ENCODE measurements at places on chromosomes 5 and 9.

DNA sequence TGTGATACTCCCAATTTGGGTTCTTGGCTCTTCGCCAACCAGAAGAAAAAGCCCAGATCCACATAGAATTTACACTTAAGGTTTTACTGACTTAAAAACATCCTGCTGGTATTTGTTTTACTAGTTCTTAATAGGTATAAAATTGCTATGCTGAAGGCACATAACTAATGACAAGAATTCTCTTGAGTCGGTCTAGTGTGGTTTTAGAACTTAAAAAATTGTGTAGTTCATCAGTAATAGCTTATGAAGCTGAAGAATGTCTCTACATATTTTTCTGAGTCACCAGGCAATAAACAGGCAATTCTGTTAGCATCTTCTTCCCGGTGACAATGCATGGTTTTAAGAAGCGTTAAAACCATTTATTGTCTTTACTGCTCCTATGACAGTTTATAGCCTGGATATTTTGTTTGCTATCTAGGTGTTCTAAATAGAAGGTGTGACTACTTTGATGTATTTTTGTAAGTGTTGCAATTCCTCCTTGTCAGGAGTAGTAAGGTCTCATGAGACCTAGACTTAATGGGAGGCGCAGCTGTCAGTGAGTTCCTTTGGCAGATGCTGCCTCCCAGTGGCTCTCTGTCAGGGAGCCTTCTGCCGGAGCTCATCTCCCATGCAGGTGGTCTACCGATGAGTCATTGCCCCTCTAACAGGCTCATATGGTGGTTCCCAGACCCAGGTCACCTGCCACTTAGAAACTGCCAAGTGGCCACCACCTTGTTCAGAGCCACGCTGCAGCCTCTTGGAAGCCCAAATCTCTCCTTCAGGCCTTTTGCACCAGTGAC is 173.8 kb downstream of the MAST4 start:
- no peak for DNase-seq

- DNase-seq, result no peak
These were observed 1412.1 kb downstream of the EFNA5 start for GRCh38 chr5:106258591-106259125.

GRCh38 chr9:91111876-91112275 is 249.8 kb downstream of the AUH start:
- DNase-seq, result no peak

GRCh38 chr5:123294544-123294943 is 128.7 kb downstream of the CEP120 start:
- DNase-seq, result no peak

DNA sequence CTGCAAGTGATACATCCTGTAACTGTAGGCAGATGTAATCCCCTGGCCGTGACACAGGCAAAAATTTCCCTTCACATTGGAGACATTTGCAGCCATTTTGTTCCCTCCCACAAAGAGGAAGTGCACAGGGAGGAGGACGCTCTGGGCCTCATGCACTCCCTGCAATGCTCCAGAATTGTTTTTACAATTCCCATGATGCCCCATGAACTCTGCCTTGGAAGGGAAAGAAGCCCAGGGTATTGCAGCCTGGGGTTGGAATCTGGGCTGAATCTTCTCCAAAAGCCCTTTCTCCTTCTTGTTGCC is 491.7 kb downstream of the CCDC171 start:
- no peak for DNase-seq

DNA sequence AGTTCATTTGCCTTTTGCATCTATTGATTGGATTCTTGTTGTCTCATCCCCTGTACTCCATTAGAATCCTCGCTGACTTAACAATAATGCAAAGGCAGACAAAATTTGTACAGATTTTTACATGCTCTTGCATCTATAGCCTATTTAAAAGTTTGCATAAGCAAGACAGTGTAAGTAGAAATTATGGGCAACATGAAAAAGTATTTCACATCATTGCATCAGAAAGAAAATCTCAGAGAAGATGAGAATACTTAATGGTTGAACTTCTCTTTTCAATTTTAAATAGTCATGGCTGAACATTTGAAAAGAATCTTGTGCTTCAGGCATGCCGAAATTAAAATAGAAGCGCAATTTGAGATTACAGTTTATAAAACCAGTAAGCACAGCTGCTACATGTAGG is 226.4 kb downstream of the EFNA5 start:
- no peak for DNase-seq

DNA sequence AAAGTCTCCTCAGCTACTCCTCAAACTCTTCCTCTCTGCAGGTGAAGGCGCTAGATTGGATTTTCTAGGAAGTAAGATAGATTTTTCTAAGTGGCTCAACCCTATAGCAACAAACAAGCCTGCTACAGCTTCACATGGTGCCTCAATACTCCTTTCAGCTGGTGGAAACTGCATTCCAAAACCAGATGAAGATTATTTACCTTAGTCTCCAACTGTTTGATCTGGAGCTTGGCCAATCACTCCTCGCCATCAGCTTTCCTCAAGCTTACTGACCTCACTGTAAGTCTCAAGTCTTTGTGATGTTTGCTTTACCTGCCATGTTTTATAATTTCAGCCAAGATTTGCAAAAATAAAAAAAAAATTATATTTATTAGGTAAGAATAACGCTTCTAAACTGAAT is 622.4 kb downstream of the CHSY3 start:
- no peak for DNase-seq

DNA sequence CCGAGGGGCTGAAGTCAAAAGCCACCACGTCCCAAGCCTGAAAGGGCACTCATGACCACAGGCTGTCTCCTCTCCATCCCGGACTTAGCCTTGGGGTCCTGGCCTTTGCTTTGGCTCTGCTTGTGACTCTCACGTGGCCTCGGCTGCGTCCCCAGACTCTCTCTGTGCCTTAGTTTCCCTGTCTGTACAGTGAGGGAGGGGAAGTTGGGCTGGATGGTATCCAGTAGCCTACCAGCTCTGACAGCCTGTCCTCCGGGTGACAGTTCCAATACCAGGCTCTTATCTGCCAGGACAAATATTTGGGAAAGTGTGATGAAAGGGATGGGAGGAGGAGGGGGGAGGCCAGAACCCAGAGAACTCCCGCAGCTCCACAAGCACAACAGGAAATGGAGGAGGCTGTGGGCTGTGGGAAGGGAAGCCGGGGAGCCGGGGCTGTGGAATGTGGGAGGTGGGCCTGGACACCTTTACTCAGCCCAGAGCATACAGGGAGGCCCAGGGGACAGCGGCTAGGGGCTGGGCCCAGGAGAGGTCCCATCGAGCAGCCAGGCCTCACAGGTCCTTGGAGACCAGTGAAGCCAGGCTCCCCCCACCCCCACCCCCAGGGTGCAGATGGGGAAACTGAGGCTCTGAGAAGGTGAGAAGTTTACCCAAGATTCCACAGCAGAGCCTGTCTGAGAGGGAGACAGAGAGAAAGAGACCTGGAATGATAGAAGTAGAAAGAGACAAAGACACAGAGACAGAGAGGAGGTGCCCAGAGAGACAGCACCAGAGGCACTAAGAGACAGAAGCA is 18.3 kb downstream of the PDGFRB start:
- no peak for DNase-seq

DNA sequence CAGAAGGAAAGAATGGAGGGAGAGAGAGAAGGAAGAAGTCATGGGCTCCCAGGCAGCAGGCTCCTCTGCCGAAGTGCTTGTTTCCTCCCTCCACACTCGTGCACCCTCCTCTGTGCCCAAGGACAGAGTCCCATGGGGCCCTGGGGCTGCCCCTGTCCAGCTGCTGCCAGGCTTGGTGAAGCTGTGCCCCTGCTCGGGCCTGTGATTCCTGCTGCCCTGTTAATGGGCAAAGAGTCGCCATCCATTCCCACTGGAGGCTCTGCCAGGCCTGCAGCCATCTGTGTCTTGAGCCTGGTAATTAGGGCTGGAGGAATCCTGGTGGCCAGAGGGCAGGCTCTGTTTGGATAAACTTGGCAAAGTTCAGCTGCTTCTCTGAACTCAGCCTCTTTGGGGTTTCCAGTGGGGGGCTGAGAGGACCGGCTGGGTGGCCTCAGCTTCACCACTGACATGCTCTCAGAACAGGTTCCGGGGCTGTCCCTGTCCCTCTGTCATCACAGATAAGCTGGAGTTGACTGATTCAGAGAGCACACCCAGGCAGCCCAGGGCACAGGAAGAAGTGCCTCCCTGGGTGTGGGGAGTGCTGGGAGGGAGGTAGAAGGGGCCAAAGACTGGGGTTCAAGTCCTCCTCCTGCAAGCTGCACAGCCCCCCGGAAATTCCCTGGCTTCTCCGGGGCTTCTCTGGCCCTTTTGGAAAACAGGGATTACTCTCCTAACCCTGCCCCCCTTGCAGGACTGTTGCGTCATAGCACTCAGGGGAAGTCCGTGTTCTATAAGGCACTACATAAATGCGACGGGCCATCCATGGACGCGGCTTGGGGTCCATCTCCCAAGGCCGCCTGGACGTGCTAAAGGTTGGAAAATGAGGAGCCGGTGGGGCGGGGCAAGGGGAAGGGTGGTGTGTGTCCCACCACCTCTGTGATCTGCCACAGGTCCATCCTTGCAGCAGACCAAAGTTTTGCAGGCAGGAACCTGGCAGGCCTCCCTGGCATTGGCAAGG is 154.8 kb downstream of the PAX5 start:
- no peak for DNase-seq

- DNase-seq, result no peak
These were observed 37.1 kb upstream of the PPARGC1B start for GRCh38 chr5:149693021-149693420.

DNA sequence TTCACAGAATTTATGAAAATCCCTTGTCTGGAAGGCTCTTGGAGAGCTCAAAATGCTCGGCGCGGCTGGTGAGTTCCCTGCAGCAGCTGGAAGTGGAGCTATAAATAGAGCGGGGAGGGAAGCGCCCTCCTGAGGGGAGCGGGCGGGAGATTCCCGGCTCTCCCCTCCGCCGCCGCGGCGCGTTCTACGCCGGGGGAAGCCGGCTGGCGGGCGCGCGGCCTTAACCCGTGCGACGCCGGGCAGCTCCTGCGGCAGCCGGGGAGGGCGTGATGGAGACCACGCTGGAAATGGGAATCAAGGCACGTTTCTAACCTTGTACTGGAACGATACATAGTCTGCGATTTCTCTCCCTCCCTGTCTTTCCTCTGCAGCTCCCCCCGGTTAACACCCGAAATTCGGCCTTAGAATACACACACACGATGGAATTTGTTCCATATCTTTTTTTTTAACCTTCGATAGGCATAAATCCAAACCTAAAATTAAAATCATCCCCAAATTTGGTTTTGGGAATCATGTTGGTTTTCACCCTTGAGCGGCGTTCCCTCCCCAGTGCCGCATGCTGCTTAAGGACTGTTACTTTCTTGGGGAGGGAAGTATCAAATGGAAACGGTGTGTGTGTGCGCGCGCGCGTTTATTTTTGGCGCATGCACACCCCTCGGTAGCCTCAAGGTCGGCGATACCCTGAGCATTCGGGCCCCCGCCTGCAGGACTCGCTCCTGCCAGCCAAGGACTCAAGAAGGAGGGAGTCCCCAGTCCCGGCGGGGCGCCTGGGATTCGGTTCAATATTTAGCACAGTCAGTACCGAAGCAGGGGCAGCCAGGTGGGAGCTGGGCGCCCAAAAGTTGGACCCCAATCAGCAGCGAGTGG is 306.3 kb upstream of the KCNN2 start:
- DNase-seq, result no peak

DNA sequence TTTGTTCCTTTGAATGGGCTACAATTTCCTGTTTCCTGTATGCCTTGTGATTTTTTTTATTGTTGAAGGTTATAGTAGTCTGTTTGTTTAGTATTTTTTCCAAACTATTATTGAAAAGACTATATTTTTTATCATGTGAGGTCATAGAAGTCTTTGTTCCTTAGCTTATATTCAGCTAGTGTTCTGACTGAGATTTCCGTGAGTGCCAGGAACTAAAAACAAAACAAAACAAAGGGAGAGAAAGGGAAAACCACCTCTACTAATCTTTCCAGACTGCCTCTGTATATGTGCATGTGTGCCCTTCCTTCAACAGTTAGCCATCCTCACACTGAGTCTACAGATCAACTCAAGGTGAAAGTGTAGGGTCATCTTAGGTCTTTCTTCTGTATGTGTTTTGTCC is 79.0 kb downstream of the OSTF1 start:
- DNase-seq, result no peak

DNA sequence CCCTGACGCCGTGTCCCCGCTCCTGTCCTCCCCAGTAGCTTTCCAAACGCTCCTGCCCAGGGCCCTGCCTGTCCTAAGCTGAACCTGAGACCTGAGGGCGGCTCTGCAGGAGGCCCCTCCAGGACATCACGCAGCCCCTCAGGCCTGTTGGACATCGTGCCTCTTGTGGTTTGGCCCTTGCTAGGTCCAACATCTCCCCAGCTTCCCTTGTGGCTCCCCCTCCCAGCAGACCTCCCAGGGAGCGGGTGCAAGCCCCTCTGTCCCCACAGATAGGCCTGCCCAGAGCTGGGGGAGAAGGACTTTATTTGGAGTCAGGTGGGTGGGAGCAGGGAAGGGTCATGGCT is 4.1 kb downstream of the OBP2B start:
- DNase-seq, result no peak

- no peak for DNase-seq
These were observed 41.1 kb downstream of the FGF1 start for GRCh38 chr5:142644640-142645361.

- DNase-seq, result no peak
These were observed 16.7 kb downstream of the S100Z start for GRCh38 chr5:76866503-76866902.

- no peak for DNase-seq
These were observed 13.3 kb downstream of the SPATA9 start for GRCh38 chr5:95669540-95669939.

- no peak for DNase-seq
These were observed 512.6 kb downstream of the RAB3C start for GRCh38 chr5:59095480-59095879.

GRCh38 chr5:127079994-127080491 is 6.7 kb upstream of the C5orf63 start:
- DNase-seq, result no peak

DNA sequence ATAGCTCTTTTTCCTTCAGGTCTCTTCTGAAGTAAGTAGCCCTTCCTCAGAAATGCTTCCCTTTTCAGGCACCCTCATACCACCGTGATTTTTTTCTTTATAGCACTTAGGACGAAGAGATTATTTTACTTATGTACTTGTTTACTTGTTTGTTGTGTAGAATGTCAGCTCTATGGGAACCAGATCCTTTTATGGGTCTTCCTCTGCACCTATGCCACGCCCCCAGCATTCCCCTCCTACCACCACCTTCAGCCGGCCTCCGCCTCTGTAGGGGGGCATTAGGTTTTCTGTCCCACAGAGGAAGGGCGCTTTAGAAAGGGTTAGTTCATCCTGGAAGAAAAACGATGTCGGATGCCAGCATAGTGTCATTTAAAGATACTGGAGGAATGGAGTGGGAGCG is 1.8 kb downstream of the CDKN2B-AS1 start:
- no peak for DNase-seq

DNA sequence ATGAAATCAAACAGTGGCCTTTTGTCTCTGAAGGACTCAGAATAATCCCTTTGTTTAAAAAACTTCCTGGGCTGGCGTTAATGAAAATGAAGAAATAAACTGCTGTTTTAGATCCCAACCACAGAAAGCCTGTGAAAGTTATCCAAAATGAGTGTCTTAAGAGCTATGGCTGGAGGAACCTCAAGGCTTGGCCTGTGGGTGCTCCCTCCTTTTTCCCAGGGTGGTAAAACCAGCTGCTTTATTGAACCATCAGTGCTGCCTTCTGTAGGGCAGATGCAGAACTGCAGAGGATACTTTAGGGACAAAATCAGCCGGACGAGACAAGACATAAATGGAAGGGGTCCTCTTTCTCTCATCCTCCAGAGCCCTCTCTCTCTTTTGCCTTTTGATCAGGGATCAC is 100.9 kb downstream of the SMARCA2 start:
- no peak for DNase-seq

Measured in stimulated activated CD4-positive, alpha-beta T cell treated with anti-CD3 and anti-CD28 coated beads, TNF-alpha, amount 100 ng/mL, for 24 hours (primary cell).